ENCODE measurements at places on chromosomes 5 and 9. TPM values are rescaled to one million over a fixed set of nuclear protein-coding genes. Genes with fewer than 3 reads are reported as not detected.

DNA sequence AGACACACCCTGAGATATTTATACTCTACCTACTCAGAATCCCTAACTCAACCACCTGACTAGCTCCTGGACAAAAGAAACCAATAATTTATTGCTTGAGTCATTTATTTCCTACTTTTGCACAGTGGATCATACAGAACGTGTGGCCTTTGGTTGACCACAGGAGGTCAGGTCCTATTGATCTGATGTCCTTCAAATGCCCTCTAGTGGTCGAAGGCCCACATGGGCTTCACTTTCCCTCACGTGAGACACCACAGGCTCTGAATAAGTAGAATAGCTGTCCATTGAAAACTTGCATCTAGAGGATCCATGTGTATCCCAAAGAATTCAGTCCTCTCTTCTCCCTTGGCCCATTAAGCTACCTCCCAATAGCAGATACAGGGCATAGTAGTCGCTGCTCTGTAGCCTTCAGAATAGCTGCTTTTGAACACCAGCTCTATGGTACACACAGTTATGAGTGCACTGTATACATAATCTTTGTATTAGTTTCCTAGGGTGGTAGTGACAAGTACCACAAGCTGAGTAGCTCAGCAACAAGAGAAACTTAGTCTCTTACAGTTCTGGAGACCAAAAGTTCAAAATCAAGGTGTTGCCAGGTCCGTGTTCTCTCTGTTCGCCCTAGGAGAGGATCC lies 177.6 kb upstream of the SMARCA2 start:
- DNase-seq: peak; percentile 13

- no peak for DNase-seq
Observed at GRCh38 chr9:130183133-130183762, 11.0 kb downstream of the NCS1 start.

- DNase-seq: no peak
Observed at GRCh38 chr9:136631038-136632000, 31.4 kb upstream of the EGFL7 start.

MELK gene
- 33.8 TPM for polyA plus RNA-seq

GRCh38 chr5:88826646-88827585 lies 56.1 kb downstream of the MEF2C start:
- DNase-seq: no peak

ARHGAP26 gene
- 11.7 TPM for polyA plus RNA-seq

GNA14 gene
- 13.5 TPM for polyA plus RNA-seq

DNA sequence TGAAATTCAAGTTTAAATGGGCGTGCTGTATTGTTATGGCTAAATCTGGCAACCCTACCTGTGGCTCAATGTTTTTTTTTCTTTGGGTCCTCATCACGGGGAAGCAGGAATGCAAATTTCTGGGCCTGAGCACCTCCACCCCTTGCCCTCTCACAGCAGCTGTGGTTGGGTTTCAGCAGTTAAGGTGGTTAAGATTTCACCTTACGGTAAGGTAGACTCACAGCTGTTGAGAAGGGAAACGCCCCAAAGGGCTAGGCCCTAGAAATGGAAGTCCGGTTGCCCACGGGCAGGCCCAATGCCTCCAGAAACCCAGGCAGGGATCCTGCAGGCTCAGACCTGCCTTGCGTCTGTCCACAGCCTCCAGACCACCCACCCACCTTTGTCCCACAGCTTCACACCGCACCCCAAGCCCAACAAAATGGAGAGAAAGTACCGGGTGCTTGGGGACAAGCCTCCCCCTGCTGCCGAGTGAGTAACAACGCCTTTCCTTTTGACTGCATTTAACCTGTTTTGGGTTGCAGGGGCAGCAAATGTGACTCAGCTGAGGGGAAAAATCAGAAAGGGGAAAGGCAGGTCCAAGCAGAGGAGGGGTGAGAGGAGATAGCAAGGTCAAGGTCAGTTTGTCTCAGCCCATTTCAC lies 48.1 kb upstream of the TDRD7 start:
- DNase-seq: no peak

- DNase-seq: no peak
Observed at GRCh38 chr5:180526269-180526668, 32.1 kb downstream of the CNOT6 start.

PCDHGC3 gene
- polyA plus RNA-seq: 113 TPM

DNA sequence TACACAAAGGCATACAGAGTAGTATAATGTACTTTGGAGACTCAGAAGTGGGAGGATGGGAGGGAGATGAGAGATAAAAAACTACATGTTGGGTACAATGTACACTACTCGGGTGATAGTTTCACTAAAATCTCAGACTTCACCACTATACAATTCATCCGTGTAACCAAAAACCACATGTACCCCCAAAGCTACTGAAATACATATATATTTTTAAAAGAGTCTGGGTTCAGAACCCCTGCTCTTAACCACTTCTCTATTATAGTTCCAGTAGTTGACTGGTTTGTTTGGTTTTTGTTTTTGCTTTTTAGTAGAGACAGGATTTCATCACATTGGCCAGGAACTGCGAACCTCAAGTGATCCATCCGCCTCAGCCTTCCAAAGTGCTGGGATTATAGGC lies 22.6 kb downstream of the SGTB start:
- no peak for DNase-seq

INPP5E gene
- 13.0 TPM for polyA plus RNA-seq

DNA sequence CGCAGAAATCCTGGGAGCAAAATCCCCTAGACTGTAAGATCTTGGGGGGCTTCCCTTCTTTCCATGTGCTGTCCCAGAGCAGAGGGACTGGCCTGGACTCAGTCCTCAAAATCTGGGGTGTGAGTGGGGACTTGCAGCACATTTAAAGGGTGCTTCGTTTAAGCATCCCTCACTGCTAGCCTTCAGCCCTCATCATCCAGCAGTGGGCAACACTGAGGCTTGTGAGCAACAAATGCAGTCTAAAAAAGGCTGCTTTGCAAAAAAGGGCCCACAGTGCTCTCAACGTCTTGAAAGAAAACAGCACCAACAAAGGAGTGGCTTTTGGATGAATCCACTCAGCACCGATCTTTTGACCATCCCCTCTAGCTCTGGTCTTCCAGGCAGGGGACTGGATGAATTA lies 128.3 kb upstream of the TBC1D2 start:
- DNase-seq: no peak

- DNase-seq: peak; percentile 55
Observed at GRCh38 chr9:137672907-137673791, 54.3 kb downstream of the EHMT1 start.

GRCh38 chr9:72675586-72675985 lies 154.2 kb downstream of the TMC1 start:
- no peak for DNase-seq

DNA sequence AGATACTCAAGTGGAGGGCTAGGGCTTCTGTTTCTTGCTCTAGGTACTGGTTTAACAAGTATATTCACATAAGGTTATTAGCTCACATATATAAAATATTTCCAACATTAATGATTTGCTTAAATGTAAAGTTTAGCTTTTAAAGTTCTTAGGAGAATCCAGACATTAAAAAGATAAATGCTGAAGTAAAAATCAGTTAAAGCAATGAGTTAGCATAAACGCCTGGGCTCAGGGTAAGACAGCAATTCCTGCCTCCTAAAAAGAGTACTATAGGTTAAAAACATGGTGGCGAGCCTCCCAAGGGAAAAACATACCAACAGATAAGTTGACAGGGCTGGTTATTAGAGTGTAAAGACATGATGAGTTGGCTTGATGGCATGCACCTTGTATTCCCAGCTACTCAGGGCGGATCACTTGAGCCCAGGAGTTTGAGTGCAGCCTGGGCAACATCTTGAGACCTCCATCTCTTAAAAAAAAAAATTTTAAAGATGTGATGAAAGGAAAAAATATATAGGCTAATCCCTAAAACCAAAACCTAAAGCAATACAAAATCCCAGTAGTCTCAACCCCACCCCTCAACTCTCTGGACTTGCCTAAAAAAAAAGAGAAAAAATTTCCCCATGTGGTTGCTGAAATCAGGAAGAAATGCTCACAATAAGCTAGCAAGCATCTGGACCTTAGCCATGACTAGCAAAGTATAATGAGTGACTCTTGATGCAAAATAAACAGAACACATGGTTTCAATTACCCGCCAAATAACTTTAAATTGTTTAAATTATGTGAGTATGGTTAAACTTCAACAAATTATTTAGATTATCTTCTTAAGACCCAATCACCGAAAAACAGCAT lies 3.6 kb downstream of the GOLPH3 start:
- DNase-seq: peak; percentile 69

MLANA gene
- 1.6 TPM for polyA plus RNA-seq

LRRC70 gene
- 11.8 TPM for polyA plus RNA-seq

- DNase-seq: no peak
Observed at GRCh38 chr5:40402007-40402364, 277.7 kb upstream of the PTGER4 start.

GRCh38 chr5:171849585-171850323 lies 64.1 kb downstream of the SMIM23 start:
- no peak for DNase-seq

- DNase-seq: no peak
Observed at GRCh38 chr9:70390933-70391341, 23.5 kb downstream of the KLF9 start.
